ENCODE measurements at places on chromosomes 4 and X.
A peak's percentile ranks its signal among the peaks of the same experiment; 100 is the strongest.

DNA sequence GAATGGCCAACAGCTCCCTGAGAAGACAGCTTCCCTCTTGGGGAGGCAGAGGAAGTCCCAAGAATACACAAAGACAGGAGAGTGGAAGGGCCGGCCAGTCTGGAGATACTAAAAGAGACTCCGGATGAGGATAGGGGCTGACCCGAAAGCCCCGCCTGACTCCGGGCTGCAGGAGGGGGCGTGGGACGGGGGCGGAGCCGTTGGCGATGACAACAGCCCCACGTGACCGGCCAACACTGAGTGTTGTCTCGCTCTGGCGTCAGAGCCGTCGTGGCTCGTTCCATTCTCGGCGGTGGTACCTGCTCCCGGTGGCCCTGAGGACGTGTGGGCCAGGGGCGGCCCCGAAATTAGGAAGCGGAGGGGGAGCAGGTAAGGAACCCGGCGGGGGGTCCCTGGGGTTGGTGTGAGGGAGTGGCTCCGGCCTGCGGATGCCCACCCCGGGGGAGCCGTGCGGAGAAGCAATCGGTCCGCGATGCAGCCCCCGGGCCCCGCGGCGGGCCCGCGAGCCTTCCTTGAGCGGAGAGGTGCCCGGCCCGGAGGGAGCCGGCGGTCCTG lies at the start of gene BEX4:
BEX4 (plus strand) TSS at position 239 of the 555 bp plus-strand sequence. CDS start 1,046 bp downstream, outside the sequence.
- no peak for DNase-seq

GRCh38 chr4:188869581-188869980 lies 730.3 kb downstream of the TRIML1 start:
- DNase-seq = no peak

DNA sequence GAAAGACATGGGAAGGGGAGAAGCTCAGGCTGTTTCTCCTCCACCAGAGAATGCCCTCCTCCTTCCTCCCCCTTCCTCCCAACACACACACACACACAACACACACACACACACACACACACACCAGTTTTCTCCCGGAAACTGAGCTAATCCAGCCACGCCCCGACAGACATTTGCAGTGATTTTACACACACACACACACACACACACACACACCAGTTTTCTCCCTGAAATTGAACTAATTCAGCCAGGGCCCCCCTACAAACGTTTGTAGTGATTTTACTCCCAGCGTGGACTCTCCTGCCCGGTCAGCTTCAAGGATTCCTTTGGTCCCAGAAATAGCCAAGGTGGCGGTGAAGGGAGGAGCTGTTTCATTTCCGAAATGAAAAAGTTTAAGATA lies 32.9 kb upstream of the STX18 start:
- peak; percentile 63 for DNase-seq

DNA sequence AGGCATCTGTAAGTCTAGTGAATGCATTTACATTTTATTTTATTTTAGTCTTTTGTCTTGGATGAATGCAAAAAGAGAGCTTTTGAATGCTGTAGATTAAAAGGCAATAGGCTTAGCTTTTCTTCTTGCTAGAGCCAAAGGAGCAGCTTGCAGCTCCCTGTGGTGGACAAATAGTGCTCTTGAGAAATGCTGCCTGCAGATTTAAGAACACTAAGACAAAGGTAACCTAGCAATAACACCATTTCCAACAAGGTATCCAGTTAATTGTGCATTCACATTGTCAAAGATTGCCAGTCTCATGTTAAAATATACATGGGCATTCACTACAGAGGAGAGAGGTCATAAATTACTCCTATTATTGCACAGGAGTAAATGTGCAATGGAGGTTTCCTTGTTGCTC lies 859.2 kb upstream of the PRKX start:
- no peak for DNase-seq

GRCh38 chrX:64439551-64439950 lies 44.3 kb upstream of the MTMR8 start:
- DNase-seq = no peak

DNA sequence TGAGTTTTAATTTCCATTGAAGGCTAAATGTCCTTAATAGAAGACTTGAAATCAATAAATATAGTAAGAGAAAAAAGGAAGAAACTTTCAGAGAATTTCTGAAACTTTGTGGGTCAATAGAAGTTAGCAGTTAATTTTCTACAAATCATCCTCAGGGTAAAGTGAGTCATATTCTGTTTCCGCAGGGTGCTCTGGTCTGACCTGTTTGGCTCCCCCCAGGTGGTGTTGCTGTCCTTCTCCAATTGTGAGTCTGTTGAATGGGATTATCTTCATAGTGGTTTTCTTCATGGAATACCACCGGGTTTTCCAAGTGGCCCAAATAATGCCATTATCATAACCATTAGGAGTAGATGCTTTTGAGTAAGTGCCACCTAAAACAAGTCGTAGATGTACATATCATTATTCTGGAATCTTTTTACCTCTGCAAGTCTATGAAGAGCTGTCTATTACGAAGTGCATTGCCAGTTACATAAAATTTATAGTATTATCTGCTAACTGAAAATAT lies 7.7 kb downstream of the FGG start:
- no peak for DNase-seq

- DNase-seq = peak; percentile 34
Measured at GRCh38 chr4:121728798-121729226, 32.0 kb upstream of the ANXA5 start.

GRCh38 chr4:80539190-80539589 lies 203.7 kb downstream of the CFAP299 start:
- DNase-seq = no peak

GRCh38 chr4:108431986-108432385 lies 188.4 kb upstream of the RPL34 start:
- DNase-seq = no peak

DNA sequence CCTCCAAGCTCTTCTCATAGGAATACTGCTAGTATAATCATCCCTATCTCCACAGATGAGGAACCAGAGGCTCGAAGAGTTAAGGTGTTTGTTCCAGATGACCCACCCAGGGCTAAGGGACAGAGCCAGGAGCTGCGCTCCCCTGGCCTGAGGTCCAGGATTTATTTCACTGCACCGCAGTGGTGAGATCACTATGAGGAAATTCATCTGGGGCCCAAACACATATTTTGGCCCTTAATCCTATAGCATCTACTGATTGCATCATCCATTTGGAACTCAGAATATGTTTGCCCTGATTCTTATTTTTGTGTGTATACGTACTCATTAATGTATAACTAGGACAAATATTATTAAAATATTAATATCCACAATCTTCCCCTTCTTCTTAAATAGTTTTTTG lies 100.1 kb upstream of the RBPJ start:
- DNase-seq = peak; percentile 56

- DNase-seq = no peak
Measured at GRCh38 chr4:94036964-94037363, 170.7 kb upstream of the SMARCAD1 start.

DNA sequence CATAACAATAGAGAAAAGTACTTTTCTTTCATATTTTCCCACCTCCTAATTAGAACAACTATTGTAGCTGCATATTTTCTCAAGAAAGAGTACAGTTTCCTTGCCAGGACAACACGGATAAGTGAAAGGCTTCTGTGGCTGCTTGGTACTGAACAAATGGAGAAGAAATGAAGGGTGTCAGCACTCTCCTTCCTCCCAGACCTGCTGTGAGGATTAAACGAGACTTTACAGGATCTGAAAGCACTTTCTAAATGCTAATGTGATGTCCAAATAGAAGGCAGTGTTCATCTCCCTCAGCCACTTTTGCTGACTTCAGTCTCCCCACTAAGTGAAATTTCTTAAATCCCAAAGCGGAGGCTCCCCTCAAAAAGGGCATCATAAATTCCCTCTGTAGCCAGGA lies 13.9 kb downstream of the NIPAL1 start:
- no peak for DNase-seq

- no peak for DNase-seq
Measured at GRCh38 chr4:1800805-1801204, 7.7 kb downstream of the FGFR3 start.

DNA sequence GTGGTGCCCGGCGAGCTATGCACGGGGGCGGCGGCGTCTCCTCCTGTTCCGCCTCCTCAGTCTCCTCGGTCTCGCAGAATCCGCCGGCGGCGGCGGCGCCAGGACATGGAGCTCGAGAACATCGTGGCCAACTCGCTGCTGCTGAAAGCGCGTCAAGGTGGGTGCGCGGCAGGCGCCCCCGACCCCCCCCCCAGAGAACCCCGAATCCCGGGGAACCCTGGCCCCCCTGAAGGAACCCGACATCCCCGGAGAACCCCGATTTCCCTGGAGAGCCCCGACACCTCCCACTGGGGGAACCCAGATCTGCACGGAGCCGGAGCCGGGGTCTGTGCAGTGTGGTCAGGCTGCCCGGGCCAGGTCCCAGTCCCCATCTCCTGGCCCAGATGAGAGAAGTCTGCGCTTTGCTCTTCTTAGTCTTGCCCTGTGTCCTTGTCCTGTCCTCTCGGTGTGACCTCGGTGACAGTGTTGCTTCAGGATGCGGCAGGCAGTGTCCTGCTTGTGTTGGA lies 648 bp downstream of the GRK4 start:
- peak; percentile 61 for DNase-seq

DNA sequence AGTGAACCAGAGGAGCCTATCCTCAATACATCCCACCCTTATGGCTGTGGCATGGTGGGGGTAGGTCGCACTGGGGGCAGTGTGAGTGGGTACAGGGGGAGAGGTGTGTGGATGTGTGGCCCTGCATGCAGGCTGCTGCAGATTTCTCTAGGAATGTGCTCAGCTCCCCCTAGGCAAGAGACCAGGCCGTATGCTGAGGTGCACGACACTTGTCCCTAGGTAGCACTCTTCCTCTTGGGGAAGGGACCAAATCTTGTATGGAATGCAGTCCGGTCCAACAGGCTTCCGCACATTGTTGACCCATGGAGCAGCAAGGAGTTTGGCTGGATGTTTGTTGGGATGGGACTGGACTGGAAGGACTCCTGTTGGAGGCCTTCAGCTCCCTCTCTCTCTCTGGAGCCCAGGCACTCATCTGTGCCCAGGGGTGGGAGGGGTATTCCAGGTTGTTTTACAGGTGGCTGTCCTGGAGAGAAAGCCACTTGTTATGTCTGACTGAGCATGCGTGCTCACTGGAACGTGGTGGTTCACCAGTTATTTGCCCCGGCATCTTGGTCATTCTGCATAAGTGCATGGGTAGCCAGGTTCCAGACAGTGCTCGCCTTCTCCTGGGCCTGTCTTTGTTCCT lies 55.1 kb downstream of the NBDY start:
- DNase-seq = no peak

GRCh38 chr4:67727124-67727850 lies 26.3 kb upstream of the UBA6 start:
- DNase-seq = peak; percentile 58

DNA sequence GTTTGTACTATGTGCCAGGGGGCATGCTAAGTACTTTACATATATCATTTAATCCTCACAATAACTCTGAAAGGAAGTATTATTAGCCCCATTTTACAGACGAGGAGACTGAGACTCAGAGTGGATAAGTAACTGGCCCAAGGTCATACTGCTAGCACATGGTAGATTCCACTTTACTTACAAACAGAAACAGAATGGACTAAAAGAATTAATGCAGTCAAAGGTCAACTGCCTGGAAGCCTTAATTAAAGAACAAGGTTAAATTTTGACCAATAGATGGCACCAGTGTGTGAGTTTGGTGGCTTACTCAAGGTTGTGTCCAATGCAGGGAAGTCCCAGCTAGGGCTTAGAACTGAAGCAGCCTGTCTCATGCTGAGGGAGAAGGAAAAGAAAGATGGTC lies 4.7 kb downstream of the RIPPLY1 start:
- peak; percentile 72 for DNase-seq

DNA sequence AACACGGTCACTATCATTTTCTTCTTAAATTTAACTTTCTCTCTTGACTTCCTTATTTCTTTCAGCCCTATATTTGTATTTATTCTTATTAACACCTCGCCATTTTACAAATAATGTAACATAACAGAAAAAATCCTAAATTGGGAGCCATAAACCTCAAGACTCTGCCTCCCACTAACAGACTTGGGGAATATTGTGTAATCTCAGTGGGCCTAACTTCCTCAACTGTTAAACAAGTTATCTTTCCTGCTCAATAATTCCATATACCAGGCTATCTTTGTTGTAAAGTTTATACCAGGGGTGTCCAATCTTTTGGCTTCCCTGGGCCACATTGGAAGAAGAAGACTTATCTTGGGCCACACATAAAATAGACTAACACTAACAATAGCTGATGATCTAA lies 26.2 kb downstream of the PRSS12 start:
- DNase-seq = no peak

DNA sequence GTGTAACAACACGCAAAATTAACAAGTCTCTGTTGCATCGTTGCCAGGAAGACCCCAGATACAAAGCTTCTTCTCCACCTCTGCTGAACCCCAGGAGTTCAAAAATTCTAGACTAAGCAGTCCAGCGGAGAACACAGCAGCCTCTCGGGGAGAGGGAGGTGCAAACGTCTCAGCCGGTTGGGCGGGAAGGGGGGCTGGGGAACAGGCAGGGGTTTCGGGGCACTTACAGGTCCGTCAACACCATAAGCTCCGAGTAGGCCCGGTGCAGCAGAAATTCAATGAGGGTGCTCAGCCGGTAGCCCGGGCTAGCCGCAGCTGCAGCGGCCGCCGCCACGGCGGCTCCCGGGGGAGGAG lies 394 bp downstream of the MED14 start:
- peak; percentile 48 for DNase-seq

- DNase-seq = no peak
Measured at GRCh38 chr4:4327652-4328121, 37.6 kb downstream of the ZBTB49 start.

GRCh38 chr4:175823015-175823742 lies 11.1 kb upstream of the GPM6A start:
- DNase-seq = no peak

GRCh38 chr4:182881914-182882313 lies 35.3 kb downstream of the DCTD start:
- DNase-seq = no peak

DNA sequence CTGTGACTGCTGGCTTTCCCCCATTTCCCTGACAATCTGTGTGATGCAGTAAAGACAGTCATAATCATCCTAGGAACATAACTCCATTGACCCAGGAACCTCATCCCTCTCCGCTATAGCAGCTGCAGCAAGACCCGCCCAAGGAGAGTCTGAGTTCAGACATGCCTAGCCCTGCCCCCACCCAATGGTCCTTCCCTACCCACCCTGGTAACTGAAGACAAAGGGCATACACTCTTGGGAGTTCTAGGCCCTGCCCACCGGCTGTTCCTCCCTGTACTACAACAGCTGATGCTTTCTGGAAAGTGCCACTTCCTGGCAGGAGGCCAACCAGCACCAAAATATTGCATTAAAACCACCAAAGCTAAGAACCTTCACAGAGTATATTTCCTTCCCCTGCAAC lies 1035.6 kb downstream of the C4orf33 start:
- DNase-seq = no peak

DNA sequence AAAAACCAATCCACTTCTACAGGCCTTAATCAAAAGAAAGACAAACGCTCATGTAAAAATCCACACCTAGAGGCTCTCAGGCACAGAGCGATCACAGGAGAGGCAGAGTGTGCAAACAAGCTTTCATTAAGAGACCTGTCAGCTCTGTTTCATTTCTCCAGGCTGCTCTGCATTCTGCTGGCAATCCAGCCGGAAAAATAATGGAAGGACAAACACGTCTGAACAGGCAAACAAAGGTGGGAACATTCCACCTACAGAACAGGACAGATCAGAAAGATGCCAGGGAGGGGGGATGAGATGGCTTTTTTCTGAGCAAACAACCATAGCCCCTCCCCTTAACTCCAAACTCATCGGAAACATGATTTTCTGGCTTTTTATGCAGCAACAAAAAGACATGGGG lies 9.7 kb downstream of the SOD3 start:
- no peak for DNase-seq

All from RKO (cell line).